Hematopoietic multipotent progenitor cell treated with erythropoietin and hydrocortisone succinate and interleukin-3 and kit ligand, for 4 days (in vitro differentiated cells): ENCODE measurements at places on chromosomes 1 and 21.

DNA sequence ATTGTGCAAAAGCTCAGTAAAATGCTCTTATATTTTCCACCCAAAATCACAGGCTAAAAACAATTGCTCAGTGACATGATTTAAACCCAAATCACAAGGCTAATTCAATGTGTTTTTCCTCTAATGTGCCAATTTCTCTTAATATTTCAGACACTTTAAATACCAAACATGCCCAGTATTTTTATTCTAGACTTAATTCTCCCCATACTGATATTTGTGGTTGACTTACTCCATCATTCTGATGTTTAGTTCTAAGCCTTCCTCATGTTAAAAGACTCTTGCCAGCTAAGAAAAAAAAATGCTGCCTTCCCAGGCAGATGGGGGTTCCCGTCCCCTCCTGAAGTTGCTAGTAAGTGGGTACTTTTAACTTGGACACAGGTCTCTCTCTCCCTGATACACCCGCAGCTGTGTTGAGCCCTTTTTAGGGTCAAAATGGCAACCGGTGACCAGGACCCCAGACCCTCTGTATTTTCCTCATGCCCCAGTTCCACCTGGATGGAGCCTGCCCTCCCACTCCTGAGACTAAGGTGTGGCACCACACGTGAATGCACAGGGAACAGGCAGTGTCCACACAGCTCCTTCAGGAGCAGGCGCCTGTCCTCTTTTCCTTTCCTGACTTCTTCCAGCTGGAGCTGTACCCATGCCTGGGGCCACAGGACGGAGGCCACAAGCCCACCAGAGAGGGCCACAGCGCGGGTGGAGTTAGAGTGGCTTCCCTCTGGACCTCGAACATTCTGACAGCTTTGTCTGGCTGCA is 118.9 kb downstream of the RIPK4 start:
- no peak for DNase-seq

DNA sequence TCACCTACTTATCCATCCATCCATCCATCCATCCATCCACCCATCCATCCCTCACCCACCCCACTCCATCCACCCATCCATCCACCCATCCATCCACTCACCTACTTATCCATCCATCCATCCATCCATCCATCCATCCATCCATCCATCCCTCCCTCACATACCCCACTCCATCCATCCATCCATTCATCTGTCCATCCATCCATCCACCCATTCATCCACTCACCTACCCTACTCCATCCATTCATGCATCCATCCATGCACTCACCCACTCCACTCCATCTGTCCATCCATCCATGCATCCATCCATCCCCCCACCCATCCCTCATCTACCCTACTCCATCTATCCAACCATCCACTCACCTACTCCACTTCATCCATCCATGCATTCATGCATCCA is 34.5 kb downstream of the DHRS3 start:
- no peak for DNase-seq

DNA sequence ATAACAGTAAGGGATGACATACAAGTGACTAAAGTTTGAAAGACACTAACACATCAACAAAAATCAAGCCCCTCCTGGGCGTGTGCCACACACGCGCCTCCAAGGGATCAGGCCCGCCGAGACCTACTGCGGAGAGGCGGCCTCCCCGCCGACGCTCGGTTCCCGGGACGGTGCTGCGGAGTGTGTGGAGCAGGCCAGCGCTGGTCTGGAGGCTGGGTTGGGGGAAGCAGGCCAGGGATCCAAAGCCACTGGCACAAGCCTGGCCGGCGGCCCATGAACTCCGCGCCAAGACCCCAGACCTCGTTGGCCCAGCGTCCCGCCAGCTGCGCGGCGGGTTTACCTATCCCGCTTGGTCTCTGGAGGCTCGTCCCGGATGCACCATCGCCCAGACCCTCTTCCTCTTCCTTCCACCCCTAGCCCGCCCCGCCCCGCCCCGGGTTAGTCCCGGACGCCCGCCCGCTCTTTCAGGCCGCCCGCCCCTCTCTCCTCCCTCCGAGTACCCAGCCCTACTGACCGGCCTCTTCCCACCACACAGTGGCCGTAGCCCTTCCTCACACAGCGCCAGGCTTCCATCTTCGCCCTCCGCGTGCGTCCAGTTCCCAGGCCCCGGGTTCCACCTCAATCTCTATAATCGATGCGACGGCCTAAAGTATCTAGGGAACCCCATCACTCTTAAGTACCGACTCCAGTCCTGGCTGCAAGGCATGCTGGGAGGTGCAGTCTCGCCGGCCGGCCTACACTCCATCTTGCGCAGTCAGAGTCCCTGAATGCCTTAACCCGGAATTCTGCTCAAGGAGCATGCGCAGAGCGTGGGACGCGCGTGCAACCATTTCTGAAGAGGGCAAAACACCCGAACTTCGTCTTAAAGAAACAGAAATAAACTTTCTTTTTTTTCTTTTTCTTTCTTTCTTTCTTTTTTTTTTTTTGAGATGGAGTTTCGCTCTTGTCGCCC is at the start of gene ANGEL2:
TSS of gene ANGEL2 (minus strand) at position 769 of the 952 bp plus-strand sequence. CDS start at position 573, 196 bp downstream.
- DNase-seq: peak; percentile 99

- peak; percentile 12 for DNase-seq
Measured at GRCh38 chr1:173100476-173101107, 49.9 kb upstream of the TNFSF18 start.

DNA sequence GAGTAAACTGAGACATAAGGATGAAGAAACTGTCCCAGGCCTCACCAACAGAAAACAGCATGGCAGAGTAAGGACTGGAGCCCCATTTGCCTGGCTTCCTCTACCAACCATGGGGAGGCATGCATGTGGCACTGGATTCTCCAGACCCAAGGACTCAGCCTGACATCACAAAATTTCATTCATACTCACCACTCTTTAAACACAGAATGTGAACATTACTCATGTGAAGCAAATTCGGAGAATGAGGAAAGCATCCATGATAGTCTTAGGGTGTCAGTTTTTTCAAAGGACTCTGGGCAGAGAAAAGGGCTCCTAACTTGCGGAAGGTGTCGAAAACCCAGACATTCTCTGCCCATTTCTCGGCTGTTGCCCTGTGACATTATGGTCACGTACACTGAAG is 83.9 kb downstream of the PCNX2 start:
- no peak for DNase-seq

DNA sequence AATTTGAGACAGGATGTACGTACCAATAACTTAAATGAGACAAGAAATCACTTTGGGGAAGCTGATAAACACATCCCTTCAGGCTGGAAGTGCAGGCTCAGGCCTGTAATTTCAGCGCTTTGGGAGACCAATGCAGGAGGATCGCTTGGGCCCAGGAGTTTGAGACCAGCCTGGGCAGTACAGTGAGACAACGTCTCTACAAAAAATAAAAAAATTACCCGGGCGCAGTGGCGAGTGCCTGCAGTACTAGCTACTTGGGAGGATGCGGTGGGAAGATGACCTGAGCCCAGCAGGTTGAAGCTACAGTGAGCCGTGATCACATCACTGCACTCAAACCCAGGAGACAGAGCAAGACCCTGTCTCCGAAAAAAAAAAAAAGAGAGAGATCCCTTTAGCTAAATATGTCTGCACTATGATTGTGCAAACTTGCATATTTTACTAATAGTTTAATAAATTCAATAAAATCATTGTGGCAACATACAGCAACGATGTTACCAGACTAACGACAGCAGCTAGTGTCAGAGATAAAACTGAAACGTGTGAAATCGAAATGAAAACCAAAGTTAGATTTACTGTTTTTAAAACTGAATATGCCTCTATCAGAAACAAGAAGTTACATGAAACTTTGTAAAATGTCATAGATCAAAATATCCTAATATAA is 54.7 kb downstream of the CD2 start:
- no peak for DNase-seq

- DNase-seq: no peak
Measured at GRCh38 chr1:50335036-50335435, 88.2 kb downstream of the DMRTA2 start.

DNA sequence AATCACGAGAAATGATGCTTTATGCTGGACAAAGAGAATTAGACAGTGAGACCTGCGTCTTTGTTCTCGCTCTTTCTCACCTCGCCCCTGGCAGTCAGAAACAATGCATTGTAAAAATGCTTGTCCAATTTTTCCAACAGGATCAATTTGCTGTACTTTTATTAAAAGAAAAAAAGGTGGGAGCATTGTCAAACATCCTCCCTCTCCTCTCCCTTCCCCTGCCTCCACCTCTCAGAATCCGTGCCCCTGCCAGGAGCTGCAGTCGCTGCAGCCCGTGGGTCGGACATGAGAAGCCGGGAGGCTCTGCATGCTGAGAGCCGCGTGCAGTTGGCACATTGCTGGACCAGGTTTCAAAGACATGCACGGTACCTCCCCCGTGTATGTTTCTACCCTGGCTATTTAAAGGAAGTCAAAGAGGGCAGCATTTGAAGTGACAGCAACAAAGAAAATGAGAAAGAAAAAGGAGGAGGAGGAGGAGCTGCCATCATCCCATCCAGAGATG is 161.0 kb upstream of the KAZN start:
- DNase-seq: no peak

DNA sequence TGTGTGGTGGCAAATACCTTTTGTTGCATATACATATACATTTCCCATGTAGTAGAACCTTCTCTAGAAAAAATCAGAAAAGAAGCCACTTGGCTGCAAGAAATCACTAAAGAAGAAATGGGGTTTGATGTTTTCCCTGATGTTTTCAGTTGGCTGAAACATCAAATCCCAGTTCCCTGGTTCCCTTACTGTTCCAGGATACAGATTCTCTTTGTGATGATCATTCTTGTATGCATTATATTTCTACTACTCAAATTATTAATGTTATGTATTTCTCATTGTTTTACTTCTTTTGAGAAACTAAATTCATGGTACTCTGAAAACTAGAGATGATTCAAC is 7.6 kb downstream of the RNU1-2 start:
- no peak for DNase-seq

GRCh38 chr1:203440771-203441170 is 34.8 kb upstream of the PRELP start:
- peak; percentile 38 for DNase-seq

DNA sequence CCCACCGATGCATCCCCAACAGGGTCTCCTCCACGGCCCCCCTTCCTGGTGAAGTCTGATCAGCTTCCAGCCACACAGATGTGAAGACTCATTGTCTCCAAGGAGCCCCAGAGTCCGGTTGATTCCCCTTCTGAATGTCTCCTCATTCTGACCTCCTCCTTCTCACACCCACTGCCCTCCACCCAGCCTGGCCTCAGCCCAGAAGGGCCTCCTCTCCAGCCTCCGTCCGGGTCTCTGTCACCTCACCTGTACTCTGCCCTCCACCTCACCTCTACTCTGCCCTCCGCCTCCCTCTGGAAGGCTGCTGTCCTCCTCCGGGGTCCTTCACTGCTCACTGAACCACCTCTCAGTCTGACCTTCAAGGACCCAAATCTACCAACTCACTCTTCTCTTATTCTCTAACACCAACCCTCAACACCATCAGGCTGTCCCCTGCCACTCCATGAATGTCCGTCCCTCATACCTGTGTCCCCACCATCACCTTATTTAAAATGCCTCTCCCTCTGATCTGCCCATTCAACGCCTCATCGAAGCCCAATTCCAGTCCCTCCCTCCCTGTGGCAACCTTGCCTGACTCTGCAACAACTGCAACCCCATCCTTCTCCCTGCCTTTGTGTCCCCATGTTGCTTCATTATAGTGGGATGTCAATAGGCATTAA is 201.2 kb downstream of the TOMM20 start:
- no peak for DNase-seq

GRCh38 chr1:22231995-22232690 is 89.2 kb upstream of the WNT4 start:
- DNase-seq: no peak

GRCh38 chr1:25431955-25432719 is 1.4 kb downstream of the MACO1 start:
- DNase-seq: peak; percentile 28

- no peak for DNase-seq
Measured at GRCh38 chr1:115526900-115527299, 114.9 kb upstream of the VANGL1 start.

DNA sequence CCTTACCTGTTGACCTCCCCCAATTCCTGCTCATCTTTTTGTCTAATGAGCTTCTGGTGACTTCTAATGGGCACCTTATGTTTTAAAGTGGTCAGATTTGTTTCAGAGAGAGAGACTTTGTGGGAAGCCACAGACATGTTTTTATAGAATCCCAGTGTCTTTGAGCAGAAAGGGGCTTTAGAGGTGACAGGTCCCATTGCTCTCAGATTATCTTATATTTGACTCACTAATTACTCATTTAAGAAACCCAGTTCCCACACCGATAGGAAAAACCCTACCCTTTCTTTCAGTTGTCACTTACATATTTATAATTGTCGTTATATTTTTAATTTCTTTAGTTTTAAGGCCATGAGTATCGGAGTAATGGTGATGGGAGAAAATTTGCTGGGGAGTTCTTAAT is 215.5 kb downstream of the CAMTA1 start:
- DNase-seq: no peak

DNA sequence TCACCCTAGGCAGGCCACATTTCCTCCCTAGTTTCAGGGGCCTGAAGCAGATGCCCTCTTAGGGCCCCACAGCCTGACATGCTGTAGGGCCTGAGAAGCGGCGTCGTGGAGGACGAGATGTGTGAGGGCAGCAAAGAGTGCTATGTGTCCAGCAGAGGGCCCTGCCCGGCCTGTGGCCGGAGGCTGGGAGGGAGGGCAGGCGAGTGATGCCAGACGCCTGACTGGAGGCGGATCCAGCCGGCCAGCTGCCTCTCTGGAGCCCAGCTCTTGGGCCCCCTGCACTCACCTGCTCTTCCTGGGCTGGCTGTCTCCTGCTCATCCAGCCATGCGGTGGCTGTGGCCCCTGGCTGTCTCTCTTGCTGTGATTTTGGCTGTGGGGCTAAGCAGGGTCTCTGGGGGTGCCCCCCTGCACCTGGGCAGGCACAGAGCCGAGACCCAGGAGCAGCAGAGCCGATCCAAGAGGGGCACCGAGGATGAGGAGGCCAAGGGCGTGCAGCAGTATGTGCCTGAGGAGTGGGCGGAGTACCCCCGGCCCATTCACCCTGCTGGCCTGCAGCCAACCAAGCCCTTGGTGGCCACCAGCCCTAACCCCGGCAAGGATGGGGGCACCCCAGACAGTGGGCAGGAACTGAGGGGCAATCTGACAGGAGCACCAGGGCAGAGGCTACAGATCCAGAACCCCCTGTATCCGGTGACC is at the start of gene GPR37L1:
TSS of gene GPR37L1 (plus strand) at position 279 of the 697 bp plus-strand sequence. CDS start at position 326, 47 bp downstream.
- DNase-seq: no peak

DNA sequence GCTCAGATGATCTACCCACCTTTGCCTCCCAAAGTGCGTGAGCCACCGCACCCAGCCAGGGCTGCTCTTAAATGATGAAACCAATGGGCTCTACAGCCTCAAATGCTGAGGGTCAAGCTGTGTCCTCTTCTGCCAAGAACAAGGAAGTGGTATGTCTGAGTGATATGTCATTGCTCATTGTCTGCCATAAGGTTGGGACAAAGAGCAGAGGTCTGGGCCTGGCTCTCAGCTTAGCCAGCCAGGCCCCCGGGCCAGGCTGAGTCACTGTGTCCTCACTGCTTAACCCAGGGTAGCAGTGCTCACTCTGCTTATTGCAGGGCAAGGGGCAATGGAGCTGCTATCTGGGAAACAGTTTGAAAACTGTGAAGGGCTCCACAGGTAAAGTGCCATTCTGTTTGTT is 8.3 kb upstream of the ETS2 start:
- peak; percentile 57 for DNase-seq

- peak; percentile 51 for DNase-seq
Measured at GRCh38 chr1:151511636-151512215, 539 bp downstream of the CGN start.

GRCh38 chr1:168000656-168001055 is 63.8 kb upstream of the MPC2 start:
- DNase-seq: no peak

- DNase-seq: no peak
Measured at GRCh38 chr1:230641900-230642262, 400 bp upstream of the COG2 start.
